ENCODE measurements at places on chromosomes 11 and 22.

GRCh38 chr22:50047346-50047745, 10.8 kb downstream of the TTLL8 start:
- no peak for DNase-seq

GRCh38 chr11:20363149-20363499, 390 bp upstream of the HTATIP2 start:
- DNase-seq: no peak

DNA sequence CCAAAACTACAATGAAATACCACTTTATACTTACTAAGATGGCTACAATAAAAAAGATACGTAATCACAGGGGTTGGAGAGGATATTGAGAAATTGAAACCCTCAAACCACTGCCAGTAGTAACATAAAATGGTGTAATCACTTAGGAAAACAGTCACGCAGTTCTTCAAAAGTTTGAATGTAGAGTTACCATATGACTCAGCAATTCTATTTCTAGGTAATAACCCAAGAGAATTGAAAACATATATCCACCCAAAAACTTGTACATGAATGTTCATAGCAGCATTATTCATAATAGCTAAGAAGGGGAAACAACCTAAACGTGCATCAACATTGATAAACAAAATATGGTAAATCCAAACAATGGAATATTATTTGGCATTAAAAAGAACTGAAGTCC, 24.4 kb upstream of the PSMA1 start:
- no peak for DNase-seq

DNA sequence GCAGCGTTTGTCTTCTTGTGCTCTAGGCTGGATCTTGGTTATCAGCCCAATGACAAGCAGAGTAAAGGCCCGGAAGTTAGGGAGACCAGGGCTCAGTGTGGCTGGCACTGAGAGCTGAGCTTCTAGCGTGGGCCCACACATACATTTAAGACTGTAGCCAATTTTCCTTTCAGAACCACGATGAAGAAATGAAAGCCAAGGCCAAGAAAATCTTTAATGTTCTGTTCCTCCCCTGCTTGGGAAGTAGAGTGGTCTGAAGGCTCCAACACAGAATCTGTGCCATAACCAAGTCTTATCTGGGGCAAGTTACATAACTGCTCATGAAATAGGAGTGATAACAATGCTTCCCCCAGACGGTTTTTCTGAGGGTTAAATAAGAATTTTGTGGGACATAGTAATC, 4.7 kb upstream of the ST3GAL4 start:
- DNase-seq: no peak

GRCh38 chr11:133230431-133230830, 301.9 kb downstream of the OPCML start:
- no peak for DNase-seq

DNA sequence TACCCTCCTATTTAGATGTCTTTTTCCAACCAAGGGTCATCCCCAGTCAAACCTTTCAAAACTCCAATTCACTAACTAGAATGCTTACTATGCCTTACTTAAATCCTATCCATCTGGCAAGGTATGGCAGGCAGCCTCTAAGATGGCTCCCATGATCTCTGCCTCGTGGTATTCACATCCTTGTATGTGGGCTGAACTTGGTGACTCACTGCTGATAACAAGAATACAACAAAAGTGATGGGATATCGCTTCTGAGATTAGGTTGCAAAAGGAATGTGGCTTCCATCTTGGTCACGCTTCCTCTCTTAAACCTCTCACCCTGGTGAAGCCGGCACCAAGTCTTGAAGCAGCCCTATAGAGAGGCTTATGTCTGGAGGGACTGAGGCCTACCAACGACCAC, 29.6 kb upstream of the UPB1 start:
- no peak for DNase-seq

GRCh38 chr11:116642902-116643301, 129.9 kb downstream of the BUD13 start:
- no peak for DNase-seq

- DNase-seq: no peak
These were observed 30.3 kb upstream of the PRR5 start for GRCh38 chr22:44671742-44672141.

DNA sequence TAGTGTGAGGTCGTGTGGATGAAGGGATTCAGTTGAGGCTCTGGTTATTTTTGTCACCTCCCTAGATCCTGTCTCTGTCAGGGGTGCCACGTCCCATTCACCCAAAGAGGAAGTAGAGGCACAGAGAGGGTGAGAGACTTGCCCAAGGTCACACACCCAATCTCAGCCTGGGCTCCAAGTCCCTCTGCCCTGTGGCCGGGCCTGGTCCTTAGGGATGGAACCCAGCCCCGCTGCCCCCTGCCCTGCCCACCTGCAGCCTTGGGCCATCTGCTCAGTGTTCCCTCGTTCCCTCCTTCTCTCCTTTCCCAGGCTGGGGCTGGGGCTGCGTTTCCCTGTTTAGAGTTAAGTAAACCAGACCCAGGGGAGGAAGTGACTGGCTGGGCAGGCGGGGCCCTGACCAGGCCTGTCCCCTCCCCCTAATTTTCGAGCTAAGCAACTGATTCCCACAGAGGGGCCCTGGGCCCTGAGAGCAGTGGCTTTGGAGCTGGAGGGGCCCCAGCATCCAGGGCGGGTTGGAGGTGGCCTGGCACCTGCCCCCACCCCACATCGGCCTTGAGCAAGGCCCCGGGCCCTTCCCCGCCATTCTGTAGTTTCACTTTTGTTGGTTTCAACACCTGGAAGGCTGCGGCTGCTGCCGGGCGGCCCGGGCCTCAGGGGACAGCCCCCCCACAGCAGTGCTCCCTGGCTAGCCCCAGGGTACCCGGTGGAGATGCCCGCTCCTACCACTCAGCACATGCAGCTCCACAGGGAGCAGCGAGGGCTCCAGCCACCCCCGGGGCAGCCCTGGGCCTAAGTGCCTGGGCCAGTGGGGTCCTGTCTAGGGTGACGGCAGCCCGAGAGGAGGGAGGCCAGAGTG, 1.5 kb downstream of the TCIRG1 start:
- peak; percentile 76 for DNase-seq

DNA sequence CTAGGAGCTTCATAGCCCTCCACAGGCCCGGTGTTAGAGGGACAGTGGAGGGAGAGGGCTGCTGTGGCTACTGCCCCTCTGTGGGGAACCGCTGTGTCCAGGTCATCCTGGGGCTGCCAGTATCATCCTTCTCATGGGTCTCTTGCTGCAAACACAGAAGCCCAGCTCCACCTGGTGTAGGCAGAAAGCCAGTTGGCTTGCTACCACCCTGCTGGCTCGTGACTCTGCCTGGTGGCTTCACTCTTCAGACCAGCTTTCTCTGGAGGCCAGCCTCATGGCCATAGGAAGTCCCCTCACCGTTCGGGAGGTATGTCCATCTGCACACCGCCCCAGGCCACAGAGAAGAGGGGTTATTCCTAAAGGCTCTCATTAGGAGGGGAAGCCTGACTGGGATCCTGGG, 19.4 kb upstream of the SUSD2 start:
- no peak for DNase-seq

DNA sequence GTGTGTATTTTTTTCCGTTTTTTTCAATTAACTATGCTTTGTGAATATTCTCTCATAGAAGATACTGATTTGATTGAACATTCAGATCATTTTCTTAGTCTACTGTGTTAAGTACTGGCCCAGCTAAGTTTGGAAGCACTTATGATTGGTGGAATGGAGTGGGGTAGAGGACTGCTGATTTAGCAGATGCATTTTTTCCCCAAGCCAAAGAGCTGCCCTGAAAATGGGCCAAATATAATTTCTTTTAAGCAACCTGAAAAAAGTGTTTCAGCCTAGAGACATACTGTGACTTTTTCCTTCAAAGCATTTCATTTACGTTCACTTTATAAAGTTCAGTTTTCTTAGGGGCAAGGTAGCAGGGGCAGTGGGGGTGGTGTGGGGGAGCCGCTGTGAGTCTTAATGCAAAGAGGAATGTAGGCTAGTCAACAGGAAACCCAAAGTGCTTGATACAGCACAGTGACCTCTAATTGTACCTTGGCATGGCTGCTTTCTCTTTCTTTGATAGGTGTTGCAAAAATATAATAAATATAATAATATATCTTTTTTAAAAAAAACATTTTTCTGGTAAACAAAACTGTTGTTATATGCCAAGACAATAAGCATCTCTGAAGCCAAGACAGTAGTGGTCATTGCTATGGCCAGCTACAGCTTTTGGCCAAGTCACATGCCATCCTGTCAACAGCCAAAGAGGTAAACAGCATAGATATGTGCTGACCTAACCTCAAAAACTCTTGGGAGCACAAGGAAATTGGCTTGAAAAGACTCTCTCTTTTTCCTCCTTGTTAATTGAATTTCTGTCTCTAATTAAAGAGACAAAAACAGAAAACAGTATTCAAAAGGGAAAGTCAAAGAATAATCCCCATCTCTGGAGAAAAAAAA, 58.8 kb downstream of the LIF start:
- DNase-seq: no peak

- DNase-seq: no peak
These were observed 375.5 kb upstream of the NARS2 start for GRCh38 chr11:78949976-78950690.

DNA sequence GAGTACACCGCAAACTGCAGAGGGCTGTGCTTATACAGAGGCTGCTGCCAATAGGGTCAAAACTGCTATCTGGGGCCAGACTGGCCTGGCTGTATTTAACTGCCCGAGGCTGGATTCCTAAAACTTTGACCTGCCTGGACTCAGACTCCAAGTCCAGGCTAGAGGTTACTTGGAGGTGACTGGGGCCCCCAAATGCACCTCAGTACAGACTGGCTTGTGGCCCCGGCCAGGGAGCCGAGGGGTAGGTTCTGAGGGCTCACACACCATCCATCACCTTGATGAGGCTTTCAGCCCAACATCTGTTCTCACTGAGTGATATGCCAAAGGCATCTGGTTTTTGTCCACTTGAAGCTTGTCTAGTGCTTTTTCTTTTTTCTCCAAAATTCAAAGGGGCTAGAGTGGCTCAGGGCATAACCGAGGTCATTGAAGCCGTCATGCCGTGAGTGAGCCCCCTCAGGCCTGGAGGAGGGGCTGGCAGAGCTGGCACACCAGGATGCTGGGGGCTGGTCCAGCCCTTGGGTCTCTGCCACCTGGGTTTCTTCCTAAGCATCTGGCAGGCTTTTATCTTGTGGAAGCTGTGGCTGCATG, 52.4 kb upstream of the TTLL12 start:
- no peak for DNase-seq

- DNase-seq: no peak
These were observed 11.2 kb downstream of the FOLR1 start for GRCh38 chr11:72203163-72203562.

GRCh38 chr11:34036456-34036855, 15.1 kb upstream of the CAPRIN1 start:
- DNase-seq: no peak

- no peak for DNase-seq
These were observed 303.3 kb upstream of the ZC3H12C start for GRCh38 chr11:109789901-109790300.

- DNase-seq: no peak
These were observed 781 bp downstream of the SIDT2 start for GRCh38 chr11:117179048-117179999.

GRCh38 chr11:45967506-45967905, 45.0 kb downstream of the LARGE2 start:
- DNase-seq: no peak

- DNase-seq: no peak
These were observed 56.9 kb downstream of the PACS1 start for GRCh38 chr11:66126808-66127555.

GRCh38 chr11:74450318-74450717, 17.0 kb downstream of the KCNE3 start:
- DNase-seq: no peak

DNA sequence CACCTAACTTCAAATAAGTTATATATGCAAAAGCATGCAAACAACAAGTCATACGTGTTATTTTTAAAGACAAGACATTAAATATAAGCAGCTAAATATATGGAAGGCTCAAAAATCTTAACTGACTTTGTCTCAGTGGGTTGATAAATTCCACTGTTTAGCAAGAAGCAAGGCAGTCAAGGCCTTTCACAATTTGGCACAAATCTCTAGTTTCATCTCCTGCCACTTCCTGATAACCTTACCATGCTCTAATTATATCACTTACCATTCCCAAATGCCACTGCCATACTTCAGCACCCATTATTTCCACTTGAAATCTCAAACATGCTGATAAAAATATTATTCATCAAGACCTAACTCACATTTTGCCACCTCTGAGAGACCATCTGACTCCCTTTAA, 24.8 kb downstream of the DCUN1D5 start:
- DNase-seq: no peak

DNA sequence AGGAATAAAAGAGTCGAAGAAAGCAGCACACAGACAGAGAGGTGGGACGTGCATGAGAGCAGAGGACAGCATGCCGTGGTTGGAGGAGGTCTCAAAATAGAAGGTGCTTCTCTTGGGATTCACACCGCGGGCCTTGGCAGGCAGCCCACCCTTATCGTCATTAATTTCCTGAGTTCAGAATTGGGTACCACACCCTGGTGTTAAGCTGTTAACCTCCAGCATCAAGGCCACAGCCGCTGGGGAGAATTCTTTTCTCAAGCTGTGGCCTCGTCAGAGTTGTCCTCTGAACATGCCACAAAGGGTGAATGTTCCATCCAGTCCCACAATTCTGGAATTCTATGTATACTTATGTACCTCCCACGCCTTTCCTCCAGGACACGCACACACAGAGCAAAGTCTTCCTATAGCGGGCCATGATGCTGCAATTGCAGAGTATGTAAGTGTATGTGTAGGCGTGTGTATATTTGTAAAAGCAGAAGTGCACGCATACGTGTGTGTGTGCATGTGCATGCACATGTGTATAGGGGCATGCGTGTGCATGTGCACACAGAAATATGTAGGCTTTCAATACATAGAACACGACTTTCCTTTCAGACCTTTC, 39.0 kb downstream of the ADAMTS8 start:
- no peak for DNase-seq

- no peak for DNase-seq
These were observed 77.7 kb upstream of the FAM181B start for GRCh38 chr11:82811369-82811768.

- no peak for DNase-seq
These were observed 90.4 kb upstream of the SLC25A18 start for GRCh38 chr22:17472932-17473331.

DNA sequence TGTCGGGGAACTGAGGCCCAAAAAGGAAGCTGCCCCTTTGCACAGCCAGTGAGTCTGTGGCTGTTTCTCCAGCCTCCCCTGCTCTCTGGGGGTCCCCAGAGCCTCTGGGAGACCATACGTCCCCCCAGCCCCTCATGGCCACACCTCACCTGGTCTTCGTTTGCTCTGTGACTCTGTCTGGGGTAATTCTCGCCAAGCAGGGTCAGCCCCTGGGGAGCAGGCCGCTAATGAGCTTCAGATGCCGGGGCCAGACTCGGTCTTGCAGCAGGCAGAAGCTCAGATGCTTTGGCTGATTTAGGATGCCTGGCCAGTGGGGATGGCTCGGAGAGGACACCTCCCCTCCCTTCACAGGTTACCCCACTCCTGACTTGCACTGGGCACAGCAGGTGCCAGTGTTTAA, 24.1 kb upstream of the WNT11 start:
- DNase-seq: no peak

DNA sequence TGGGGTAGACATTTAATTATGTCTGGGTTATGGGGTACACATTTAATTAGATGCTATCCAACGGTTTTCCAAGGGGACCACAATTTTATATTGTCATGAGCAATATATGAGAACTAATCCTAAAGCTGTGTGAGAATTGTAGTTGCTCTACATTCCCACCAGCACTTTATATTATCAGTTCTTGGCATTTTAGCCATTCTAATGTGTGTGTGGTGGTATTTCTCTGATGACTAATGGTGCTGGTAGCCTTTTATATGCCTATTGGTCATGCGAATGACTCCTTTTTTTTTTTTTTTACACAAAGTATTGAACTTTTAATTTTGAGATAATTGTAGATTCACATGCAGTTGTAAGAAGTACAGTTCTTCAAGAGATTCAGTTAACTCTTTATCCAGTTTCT, 26.2 kb downstream of the TMEM135 start:
- DNase-seq: no peak

GRCh38 chr11:121582296-121582695, 129.5 kb upstream of the SORL1-AS1 start:
- DNase-seq: no peak

All from SW 1271 (cell line).